ENCODE measurements at places on chromosomes 5 and 9.

GRCh38 chr5:151574444-151574996, 16.6 kb downstream of the FAT2 start:
- DNase-seq: no peak

GRCh38 chr9:114779352-114779845, 26.4 kb downstream of the TNFSF15 start:
- DNase-seq: no peak

- no peak for DNase-seq
These were observed 128.4 kb downstream of the DNAH5 start for GRCh38 chr5:13816126-13816525.

GRCh38 chr5:125699860-125700259, 723.3 kb upstream of the GRAMD2B start:
- DNase-seq: no peak

- DNase-seq: no peak
These were observed 277.7 kb upstream of the PTGER4 start for GRCh38 chr5:40402007-40402364.

GRCh38 chr9:77887662-77888061, 143.9 kb downstream of the GNAQ start:
- no peak for DNase-seq

DNA sequence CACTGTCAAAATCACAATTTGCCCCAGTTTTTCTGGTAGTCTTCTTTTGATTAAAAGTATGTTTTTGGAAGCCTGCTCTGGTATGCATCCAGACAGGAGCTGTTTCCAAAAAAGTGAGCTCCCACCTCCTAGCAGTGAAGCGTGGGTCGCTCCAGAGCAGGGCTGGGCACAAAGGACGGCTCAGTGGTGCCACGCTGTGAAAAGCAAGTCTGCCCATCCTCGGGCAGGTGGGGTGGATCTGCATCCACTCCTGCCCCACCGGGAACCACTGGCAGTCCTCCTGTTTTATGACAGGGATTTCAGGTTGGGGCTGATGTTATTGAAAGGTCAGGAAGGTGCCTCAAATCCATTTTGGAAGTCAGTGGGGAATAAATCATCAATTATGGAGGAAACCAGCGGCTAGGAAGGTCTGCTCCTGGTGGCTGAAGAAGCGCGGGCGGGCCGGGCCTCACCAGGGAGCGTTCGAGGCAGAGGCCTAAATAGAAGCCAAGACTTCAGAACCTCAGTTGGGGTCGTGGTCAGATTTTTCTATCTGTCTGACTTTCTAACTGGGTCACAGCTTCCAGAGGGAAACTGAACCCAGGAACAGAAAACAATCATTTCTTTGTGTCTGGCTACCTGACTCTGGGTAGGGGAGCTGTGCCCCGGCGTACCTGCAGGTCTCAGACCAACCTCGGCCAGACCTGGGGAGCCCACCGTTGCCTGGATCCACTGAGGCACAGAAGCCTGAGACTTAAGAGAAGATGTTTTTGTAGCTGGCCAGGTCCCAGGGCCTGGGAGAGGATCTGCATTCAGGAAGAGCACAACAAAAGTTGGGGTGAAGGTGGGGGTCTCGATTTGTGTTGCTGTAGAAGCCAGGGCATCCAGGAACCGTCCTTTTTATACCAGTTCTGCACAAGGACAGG, 168.1 kb downstream of the PAX5 start:
- DNase-seq: no peak
